Stimulated activated CD4-positive, alpha-beta T cell treated with anti-CD3 and anti-CD28 coated beads, TNF-alpha, amount 100 ng/mL, for 1 hour (primary cell): ENCODE measurements at places on chromosomes 1 and 21.

GRCh38 chr21:37967036-37967435 lies 50.8 kb upstream of the KCNJ6 start:
- no peak for DNase-seq

DNA sequence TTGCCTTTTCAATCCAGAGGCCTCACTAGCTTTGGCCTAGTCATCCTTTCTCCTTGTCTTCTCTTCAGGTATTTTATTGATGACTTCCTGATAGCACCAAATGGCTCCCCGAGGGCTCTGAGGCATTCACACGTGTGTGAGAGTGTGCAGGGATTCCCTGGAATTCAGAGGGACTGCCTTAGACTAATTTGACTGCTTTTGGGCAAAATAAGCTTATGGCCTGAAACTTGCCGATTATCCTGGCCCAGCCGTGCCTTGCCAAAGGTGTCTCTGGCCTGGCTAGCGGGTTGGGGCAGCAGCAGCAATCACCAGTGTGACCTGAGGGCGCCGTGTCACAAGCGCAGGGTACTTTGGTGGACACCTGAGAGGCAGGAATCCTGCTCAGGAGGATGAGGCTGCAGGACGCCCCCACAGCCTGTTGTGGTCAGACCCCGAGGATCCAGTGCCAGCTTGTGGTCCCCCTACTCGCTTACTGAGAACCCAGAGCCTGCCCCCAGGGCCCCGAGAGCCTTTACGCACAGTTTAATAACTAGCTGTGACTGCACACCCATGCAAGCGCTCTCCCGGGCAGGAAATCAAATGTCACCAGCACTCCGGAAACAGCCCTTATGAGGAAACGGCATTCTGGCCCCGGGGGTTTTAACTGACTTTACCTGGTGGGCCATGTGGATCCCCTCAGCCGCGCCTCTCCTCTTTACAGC lies 62.8 kb upstream of the PDE9A start:
- DNase-seq: no peak

- DNase-seq: no peak
Observed at GRCh38 chr21:25999921-26000582, 170.5 kb downstream of the APP start.

- DNase-seq: no peak
Observed at GRCh38 chr1:111553196-111553595, 49.8 kb upstream of the ADORA3 start.

GRCh38 chr1:222927031-222927430 lies 112.2 kb downstream of the DISP1 start:
- DNase-seq: no peak

GRCh38 chr1:209835782-209836298 lies 8.1 kb downstream of the UTP25 start:
- no peak for DNase-seq

GRCh38 chr1:69073176-69073575 lies 494.5 kb upstream of the LRRC7 start:
- no peak for DNase-seq

- no peak for DNase-seq
Observed at GRCh38 chr1:211781260-211781659, 49.3 kb downstream of the LPGAT1 start.

DNA sequence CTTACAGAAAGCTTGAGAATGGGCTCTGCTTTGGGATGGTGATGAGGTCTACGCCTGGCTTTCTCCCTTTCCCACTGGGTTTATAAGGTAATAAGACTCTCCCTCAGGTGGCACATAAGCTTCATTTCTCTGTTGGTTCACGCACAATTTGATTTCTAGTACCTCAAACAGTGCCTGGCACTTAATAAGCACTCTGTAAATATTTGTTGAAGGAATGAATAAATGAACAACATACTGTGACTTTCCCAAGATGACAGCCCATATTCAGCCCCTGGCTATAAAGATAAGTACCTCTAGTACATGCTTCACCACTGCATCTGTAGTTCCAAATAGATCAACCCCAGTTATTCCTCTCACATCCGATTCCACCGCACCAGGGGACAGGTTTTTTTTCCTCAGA lies 17.8 kb downstream of the COPA start:
- DNase-seq: no peak

DNA sequence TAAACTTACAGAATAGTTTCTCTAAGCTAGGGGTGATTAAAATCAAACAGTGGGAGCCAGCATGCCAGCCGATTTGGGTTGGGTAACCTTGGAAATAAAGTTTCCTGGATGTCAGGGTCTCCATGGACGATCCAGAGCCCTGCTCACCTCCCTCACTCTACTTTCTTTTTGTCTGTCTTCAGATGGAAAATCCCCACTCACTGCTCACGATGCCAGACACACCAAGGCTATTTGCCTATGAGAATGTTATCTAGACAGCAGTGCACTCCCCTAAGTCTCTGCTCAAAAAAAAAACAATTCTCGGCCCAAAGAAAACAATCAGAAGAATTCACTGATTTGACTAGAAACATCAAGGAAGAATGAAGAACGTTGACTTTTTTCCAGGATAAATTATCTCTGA lies 13.9 kb downstream of the SLAMF7 start:
- DNase-seq: no peak

DNA sequence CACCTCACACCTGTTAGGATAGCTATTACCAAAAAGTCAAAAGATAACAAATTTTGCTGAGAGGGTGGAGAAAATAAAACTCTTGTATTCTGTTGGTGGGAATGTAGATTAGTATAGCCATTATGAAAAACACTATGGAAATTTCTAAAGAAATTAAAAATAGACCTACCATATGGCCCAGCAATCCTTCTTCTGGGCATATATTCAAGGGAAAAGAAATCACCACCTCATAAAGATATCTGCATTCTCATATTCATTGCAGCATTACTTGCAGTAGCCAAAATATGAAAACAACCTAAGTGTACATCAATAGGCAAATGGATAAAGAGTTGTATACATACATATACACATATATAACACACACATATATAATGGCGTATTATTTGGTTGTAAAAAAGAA lies 791.6 kb upstream of the RGS18 start:
- no peak for DNase-seq

GRCh38 chr1:150628766-150629114 lies 672 bp downstream of the ENSA start:
- DNase-seq: no peak
